ENCODE measurements at places on chromosomes 12 and 14.

GRCh38 chr12:24991209-24992049 lies 42.5 kb upstream of the BCAT1 start:
- DNase-seq = peak; percentile 63

DNA sequence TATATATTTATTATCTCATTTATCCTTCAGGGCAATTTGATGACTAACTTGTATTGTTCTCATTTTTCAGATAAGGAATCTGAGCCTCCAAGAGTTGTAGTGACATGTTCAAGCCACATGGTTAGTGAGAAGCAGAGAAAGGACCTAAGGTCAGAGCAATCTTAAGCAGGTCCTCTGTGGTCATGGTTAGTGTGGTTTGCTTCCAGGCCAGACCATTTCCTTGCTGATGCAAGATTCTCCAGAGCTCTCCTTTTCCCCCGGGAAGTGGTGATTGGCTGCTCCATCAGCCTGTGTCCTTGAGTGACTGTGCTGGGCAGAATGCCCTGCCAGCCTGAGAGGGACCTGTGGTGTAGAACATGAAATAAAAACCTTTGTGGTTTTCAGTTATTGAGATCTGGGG lies 141.3 kb downstream of the KTN1 start:
- no peak for DNase-seq

- DNase-seq = peak; percentile 56
Measured at GRCh38 chr12:14514154-14514842, 53.4 kb downstream of the PLBD1 start.

- DNase-seq = no peak
Measured at GRCh38 chr14:32192712-32193373, 9.0 kb upstream of the RNU6-7 start.

DNA sequence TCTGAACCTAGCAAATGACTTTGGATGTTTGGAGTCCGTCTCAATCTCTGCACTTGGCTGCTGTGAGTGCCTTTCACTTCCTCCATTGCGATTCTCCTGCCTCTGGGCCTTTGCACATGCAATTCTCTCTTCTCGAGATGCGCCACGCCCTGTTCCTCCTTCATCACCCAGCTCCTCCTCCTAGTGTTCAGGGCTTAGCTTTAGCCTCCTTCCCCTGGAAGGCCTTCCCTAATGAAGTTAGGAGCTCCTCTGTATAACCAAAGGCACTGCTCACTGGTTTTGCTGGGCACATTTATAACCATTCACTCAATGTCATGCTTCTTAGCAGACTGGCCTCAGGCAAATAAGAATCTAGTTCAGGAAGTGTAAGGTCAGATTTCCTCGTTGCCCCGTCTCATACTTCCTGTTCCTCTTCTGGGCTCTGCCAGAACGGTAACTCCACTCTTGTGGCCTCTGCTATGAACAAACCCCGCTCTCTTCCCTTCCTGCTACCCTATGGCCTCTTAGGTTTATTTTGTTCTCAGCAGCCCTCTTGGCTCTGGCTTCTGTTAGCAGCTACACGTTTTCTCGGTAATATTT lies 171.4 kb downstream of the CRADD start:
- no peak for DNase-seq

- peak; percentile 67 for DNase-seq
Measured at GRCh38 chr14:31937730-31938346, 139.3 kb upstream of the ARHGAP5 start.
